ENCODE measurements at places on chromosomes 7 and 10.

- no peak for DNase-seq
These were observed 44.5 kb downstream of the CDK1 start for GRCh38 chr10:60822809-60823208.

DNA sequence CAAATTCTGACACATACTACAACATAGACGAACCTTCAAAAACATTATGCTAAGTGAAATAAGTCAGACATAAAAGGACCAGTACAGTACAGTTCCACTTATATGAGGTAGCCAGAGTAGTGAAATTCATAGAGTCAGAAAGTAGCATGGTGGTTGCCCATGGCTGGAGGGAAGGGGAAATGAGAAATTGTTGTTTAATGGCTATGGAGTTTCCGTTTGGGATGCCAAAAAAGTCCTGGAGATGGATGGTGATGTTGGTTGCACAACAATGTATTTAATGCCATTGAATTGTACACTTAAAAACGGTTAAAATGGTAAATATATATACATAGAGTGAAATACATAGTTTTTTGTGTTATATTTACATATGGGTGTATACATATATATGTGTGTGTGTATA lies 2.1 kb upstream of the SLC37A3 start:
- DNase-seq: no peak

DNA sequence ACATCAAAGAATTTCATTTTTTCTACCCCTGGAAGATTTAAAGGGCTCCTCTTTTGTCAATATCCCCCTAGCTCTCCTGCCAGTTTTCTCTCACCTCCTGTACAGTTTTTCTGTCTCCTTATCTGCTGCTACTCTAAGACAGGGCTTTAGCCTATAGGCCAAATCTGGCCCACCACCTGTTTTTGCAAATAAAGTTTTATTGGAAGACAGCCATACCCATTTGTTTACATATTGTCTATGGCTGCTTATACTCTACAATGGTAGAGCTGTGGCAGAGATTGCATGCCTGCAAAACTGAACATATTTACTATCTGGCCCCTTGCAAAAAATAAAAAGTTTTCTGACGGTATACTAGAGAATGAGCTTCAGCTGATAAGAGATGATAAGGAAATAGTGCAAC lies 37.4 kb upstream of the GARS1 start:
- no peak for DNase-seq

- no peak for DNase-seq
These were observed 566.0 kb downstream of the CALN1 start for GRCh38 chr7:71846160-71846559.

- no peak for DNase-seq
These were observed 163.0 kb upstream of the LAMB4 start for GRCh38 chr7:108293149-108293612.

GRCh38 chr10:132275426-132276178 lies 32.1 kb downstream of the STK32C start:
- DNase-seq: no peak

DNA sequence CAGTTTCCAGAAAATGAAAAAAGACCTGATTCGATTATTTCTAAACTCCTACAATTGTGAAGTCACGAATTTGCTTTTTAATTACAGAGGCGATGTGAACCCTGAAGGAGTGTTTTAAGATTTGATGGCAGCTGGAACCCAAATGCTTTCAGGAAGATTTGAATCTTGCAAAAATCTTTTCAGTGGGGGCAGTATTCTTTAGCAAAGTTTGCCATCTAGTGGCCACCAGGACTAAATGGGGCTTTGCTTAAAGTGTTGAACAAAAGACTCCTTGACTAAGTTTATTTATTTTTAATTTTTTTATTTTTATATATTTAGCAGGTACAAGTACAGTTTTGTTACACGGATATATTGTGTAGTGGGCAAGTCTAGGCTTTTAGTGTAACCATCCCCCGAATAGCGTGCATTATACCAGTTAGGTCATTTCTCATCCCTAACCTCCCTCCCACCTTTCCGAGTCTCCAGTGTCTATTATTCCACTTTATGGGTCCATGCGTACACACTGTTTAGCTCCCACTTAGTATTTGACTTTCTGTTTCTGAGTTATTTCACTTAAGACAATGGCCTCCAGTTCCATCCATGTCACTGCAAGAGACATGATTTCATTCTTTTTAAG lies 98.8 kb downstream of the CACNB2 start:
- no peak for DNase-seq

DNA sequence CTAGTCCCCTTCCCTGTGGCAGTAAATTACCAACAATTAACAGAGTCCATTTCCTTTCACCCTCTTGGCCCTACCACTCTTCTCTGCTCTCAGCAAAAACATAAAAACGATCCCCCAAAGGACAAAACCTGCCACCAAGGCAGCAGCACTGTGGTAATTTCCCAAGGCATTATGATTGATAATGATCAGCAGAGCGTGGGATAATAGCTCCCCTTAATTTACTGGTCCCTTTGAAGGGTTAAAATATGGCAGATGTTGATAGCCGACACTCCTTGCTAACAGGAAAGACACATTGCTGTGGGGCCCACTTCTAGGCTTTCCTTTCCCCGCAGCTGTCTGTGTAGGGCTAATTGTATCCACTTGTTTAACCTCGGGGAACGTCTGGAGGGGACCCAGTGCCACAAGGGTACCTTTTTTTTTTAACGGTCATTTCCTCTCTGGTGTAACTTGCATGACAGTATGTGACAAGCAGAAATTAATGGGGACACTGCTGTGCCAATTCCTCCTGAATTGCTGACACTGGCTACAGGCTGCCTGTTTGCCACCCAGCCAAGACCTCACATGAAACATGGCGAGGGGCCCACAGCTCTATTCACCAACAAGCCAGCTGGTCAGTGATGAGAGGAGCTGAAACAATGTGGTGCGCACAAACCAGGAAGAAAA lies 81.3 kb downstream of the CDK6 start:
- DNase-seq: no peak

- no peak for DNase-seq
These were observed 104.7 kb upstream of the PCBD1 start for GRCh38 chr10:70993051-70993450.

DNA sequence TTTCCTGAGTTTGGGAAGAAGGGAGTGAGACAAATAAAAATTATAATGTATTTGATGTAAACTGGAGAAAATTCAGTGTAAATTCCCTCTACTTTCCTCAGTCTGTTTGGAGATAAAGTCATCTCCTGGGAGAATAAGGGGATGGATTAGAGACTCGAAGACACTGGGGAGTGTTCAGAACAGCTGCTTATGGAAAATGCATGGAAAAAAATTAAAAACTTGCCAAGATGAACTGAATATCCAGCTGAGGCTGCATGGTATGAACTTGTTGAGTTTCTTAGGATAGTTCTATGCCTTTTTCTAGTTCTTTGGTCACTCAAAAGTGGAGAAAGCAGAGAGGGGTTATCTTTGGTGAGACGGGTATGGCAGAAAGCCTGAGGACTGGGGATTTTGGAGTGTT lies 210.5 kb downstream of the BICC1 start:
- DNase-seq: no peak

All from stimulated activated CD4-positive, alpha-beta T cell treated with anti-CD3 and anti-CD28 coated beads, TNF-alpha, amount 100 ng/mL, for 48 hours (primary cell).